Calu3 (cell line): ENCODE measurements at places on chromosomes 3 and 15.

- DNase-seq: no peak
These were observed 170.0 kb upstream of the NDN start for GRCh38 chr15:23857028-23857641.

GRCh38 chr3:127100459-127101410 is 92.2 kb upstream of the PRR23E start:
- no peak for DNase-seq

DNA sequence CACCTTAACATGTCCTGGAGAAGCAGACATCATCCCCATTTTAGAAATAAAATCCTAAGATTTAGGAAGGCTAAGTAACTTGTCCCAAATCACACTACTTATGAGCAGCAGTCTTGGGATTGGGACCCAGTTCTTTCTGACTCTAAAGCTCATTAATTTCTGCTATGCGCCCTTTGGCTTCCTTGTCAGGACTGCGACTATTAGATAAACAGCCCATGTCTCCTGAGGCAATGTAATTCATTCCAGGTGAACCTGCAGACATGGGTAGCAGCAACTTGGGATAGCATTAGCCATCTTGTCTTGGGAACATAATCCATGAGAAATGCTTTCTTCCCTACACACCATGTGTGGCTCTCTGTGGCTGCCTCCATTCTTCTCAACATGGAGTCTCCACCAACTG is 32.3 kb upstream of the FBN1 start:
- DNase-seq: no peak

GRCh38 chr3:195302431-195302830 is 31.5 kb upstream of the XXYLT1 start:
- DNase-seq: no peak

DNA sequence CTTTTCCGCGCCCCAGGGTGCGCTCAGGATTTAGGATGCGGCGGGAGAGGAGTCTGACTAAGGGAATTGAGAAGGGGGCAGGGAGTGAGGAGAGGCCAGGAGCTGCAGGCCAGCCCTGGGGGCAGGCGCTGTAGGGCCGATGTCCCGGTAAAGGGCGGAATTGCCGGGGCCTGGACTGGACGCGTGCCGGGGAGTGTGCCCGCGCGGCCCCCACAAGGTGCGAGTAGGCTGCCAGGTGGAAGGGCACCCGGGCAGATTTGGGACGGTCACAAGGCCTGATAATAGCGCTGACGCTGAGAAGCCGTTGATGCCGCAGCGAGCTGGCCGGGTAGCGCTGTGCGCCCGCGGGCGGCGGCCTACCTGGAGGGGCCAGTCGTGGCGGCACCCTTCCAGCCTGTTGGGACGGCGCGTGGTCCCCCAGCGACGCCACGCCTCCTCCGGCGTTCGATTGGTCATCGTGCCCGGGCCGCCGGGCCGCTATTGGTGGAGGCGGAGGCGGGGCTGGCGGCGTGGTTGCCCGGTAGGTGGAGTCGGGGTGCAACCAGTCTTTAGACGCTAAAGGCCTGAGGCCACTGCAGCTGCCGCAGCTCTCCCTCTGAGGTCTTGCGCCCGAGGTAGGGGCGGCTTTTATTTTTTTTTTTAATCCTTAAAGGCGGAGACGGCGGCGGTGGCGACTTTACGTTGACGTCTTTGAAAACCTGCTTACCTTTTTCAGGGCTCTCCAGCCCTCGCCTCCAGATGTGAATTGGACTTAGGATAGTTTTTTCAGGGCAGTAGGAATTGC is 903 bp downstream of the SLC25A38 start:
- DNase-seq: peak; percentile 97

- no peak for DNase-seq
These were observed 7.3 kb downstream of the PAQR5 start for GRCh38 chr15:69305933-69306568.

GRCh38 chr15:78988361-78988911 is 43.6 kb upstream of the CTSH start:
- peak; percentile 92 for DNase-seq

- no peak for DNase-seq
These were observed 13.6 kb upstream of the ADAMTS17 start for GRCh38 chr15:100355342-100355741.

DNA sequence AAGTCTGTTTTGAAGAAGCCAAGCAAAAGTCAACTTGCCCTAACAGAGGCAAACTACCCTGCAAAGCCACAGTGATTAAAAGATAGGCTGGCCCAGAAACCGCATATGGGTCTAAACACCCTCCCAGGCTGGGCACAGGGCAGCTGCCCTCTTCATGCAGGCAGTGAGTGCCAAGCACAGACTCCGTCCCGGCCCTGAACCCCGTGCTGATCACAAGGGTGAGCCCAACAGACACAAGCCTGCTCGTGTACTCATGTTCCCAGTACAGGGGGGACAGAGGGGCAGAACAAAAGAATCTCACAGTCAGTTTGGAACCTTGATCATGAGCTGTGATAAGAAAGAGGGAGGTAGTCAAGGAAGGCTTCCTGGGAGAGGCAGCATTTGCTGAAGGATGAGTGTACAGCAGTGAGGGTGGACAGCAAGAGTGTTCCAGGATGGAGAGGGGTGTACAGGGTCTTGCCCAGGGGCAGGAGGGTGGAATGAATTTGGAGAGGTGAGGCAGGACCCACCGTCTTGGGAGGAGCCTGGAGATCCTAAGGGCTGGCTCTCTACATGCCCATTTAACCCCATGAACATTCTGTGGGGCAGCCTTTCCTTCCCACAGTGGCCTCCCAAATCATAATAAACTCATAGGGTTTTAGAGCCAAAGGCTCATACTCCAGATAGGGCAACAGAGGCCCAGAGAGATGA is 43.2 kb upstream of the PRR23E start:
- DNase-seq: no peak

DNA sequence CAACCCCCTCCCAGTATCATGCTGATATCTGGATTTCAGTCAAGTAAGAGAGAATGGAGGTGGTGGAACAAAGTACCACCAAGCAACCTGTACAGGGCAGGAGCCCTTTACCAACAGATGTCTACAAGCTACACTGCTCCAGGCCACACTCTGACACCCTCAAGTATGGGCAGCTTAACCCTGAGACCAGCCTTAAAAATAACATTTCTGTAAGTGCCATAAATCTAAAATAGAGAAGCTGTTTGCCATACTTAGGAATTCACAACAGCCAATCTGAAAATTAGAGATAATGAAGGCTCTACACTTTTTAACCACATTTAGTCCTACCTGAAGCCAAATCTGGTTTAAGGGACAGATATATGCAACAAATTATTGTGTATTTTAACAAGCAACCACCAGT is 59.7 kb downstream of the C3orf70 start:
- no peak for DNase-seq

GRCh38 chr3:155714295-155714718 is 30.6 kb downstream of the PLCH1 start:
- peak; percentile 36 for DNase-seq

DNA sequence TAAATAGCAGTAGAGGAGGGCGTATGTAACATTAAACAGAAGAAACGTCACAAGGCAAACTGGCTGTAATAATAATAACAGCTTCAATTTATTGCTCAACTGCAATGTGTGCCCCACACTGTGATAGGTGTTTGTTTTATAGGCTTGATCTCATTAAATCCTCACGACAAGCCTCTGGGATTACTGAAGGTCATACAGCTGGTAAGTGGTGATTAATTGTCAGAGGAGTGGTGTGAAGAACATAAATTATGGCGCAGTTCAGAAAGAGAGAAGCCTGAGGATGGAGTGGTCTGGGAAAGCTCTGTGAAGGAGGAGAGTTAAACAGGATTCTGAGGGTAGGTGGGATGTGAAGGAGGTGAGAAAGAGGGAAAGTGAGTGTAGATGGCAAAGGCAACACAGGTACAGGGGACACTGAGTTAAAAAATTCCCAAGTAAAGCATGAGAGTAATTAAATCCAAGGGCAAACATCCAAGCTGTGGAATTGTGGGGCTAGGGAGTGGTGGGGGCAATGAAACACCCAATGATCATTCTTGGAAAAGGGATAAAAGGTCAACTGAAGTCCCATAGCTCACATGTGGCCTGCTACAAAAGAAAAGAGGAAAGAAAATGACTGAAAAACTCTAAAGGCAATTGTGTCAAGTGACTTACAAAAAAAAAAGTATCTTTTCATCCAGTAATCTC is 16.5 kb upstream of the GLCE start:
- no peak for DNase-seq
